ENCODE measurements at places on chromosomes 11 and 22. TPM values are rescaled to one million over a fixed set of nuclear protein-coding genes. Genes with fewer than 3 reads are reported as not detected.
A peak's percentile ranks its signal among the peaks of the same experiment; 100 is the strongest.

GRCh38 chr11:114553642-114554041 lies 6.0 kb downstream of the NXPE1 start:
- H3K27ac ChIP-seq: no peak overlapping the region
- no peaks in the 10 kb centered on the region for H3K36me3 ChIP-seq
- no peak for DNase-seq

DNA sequence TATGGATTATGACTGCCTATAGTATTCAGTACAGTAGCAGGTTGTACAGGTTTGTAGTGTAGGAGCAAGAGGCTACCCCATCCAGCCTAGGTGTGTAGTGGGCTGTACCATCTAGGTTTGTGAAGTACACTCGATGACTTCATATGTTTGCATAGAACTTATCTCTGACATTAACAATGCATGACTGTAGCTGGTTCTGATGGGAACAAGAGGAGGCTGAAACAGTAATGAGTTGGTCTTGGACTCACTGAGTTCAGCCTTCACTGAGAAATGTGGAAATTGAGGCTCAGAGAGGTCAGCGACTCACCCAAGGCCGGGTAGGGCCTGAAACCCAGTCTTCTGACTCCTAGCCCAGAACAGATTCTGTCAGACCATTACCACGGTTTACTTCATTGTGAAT lies 13.0 kb downstream of the MYO7A start:
- no peak for DNase-seq
- H3K27ac ChIP-seq: no peak overlapping the region
- H3K27me3 ChIP-seq: no peaks in the 10 kb centered on the region
- H3K36me3 ChIP-seq: no peaks in the 10 kb centered on the region

NRXN2 gene
- 41.3 TPM for total RNA-seq

DNA sequence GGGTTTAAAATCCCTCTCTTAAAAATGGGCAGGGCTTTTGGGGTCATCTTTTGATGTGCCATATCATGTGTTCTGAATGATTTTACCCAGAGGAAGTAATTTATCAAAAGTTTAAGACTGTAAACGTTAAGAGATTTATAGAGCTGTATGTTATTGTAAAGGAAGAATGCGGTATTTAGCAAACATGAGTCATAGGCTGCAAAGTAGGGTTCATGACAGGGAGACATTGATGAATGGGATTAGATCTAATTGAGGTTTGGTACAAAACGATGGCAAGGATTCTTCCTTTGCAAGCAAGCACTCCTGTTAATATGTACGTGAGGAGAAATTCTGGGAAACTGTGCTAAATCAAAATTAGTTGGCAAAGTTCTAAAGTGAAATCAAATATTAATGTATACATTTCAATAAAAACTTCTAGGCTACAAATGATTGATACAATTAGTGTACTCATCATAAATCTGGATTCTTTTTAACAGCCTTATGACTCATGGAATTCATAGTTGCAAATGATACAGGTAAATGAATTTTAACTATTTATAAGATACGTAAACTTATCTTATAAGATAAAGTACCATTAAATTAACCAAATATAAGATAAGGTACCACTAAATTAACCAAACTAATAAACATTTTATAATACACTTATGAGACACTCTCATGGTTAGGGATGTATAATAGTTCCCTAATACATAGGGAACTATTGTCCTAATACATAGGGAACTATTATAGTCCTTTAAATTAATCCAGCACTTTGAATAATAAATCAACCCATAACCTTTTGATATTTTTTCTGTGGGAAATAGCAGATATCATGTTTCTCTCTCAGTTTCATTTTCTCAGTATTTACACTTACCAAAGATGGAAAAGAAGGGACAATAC lies 58.4 kb downstream of the KIF18A start:
- no peaks in the 10 kb centered on the region for H3K4me1 ChIP-seq
- H3K27me3 ChIP-seq: no peaks in the 10 kb centered on the region
- H3K36me3 ChIP-seq: no peaks in the 10 kb centered on the region

- DNase-seq: no peak
- peaks cover 35% of the 10 kb centered on the region for H3K4me1 ChIP-seq
- H3K27ac ChIP-seq: peak overlapping the region; percentile 55
- no peak overlapping the region for H3K4me3 ChIP-seq
- no peaks in the 10 kb centered on the region for H3K36me3 ChIP-seq
Observed at GRCh38 chr11:69947793-69948255, 128.6 kb upstream of the FGF3 start.

DNA sequence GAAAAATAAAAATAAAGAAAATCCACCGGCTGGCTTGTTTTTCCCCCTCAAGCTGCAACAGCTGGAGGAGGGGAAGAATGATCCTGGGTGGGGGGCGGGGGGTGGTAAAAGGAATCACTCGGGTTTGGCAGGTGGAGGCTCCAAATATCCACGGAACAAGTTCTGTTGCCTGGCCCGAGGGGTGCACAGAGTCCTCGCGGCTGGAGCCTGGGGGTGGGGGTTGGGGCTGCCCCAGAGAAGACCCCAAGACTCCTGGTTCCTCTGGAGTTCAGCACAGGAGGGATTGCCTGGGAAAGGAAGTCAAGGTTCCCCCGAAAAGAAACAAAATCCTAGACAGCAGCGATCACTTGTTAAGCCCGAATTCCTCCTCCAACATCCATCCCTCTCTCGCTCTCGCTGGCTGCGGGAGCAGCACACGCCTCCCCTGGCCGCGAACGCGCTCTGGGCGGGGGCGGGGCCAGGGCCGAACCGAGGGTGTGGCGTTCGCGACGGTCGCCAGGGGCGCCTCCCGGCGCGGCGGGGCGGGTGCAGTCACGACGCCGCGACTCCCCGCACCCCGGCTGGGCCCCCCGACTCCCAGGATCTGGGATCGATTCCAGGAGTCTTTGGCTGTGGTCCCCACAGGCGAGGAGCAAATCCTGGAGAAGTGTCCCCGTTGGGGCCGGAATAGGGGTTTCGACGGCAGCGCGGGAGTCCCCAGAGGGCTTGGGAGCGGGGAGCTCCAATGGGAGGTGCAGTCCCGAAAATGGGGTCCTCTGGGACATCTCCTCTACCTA lies at the start of gene KCNA4:
Gene KCNA4, minus strand, starts transcription at position 443 of the 776 bp plus-strand sequence. CDS start 4,352 bp downstream, outside the sequence.
- H3K27me3 ChIP-seq: no peaks in the 10 kb centered on the region
- H3K36me3 ChIP-seq: no peaks in the 10 kb centered on the region
- H3K27ac ChIP-seq: no peak within 1 kb of the TSS
- no peaks in the 10 kb centered on the region for H3K4me1 ChIP-seq
- no peak for DNase-seq

ARAP1 gene
- 76.5 TPM for total RNA-seq

DNA sequence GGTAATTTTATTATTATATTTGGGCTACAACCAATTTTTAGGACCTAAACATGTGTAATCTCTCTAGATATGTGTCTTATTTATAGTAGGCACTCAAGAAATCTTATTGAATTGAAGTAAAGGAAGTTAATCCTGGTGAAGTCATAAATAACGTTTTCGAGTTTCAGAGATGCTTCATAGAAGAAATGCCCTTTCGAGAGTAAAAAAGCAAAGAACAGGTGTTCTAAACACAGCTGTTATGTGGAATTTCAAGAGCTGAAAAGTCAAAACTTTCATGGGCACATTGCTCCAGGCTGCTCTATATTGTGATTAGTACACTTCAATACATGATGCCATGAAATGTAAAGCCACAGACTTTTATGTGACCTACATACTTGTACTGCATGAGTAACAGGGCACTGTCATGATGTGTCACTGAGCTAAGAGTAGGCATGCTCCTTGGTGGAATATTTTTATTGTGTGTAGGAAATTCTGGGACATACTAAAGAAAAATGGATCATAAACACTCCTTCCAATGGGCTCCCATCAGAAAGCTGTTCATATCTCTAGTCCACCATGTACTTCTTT lies 7.2 kb upstream of the ELMOD1 start:
- DNase-seq: no peak
- no peaks in the 10 kb centered on the region for H3K4me1 ChIP-seq
- no peak overlapping the region for H3K27ac ChIP-seq
- no peak overlapping the region for H3K4me3 ChIP-seq

DNA sequence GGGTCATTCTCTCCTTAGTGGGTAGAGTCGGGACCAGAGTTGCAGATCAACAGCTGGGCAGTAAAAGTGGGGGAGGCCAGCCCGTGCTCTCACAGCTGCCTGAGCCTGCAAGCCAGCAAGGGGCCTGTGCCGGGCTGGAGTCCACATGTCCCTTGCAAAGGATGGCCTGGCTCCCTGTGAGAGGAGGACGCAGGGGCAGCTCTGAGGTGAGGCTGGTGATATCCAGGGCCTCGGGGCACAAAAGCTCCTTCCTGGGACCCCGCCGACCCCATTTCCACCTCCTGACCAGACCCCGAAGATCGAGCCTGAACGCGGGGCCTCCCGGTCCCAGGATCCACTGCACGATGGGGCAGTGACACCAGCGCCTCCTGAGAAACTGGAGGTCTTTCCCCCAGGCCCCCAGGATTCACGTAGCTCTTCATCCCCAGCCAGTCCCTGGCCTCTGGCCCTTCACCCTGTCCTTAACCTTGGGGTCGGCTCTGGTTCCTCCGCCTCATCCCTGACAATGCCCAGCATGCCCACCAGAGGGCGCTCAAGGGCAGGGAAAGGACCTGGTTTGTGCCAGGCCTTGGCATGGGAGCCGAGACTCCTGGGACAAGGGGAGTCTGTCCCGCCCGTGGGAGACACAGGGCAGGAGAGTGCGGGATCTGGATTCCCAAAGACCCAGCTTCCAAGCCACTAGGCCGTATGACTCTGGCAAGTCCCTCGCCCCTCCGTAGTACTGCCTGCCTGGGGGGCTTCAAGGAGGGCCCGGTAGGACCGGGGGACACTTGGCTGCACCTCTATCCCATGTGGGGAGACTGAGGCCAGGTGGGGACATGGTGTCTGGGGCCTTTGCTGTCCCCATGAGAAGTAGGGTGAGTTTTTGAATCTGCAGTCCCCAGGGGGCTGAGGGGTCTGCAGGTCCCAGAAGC lies 17.8 kb upstream of the WNT7B start:
- no peaks in the 10 kb centered on the region for H3K36me3 ChIP-seq
- peaks cover 46% of the 10 kb centered on the region for H3K4me1 ChIP-seq
- H3K27me3 ChIP-seq: no peaks in the 10 kb centered on the region
- H3K27ac ChIP-seq: no peak overlapping the region
- no peak overlapping the region for H3K4me3 ChIP-seq

MMP26 gene
- not detected for total RNA-seq

DSCAML1 gene
- 0.21 TPM for total RNA-seq

GRCh38 chr11:7672960-7673723 lies at the start of gene CYB5R2:
Gene CYB5R2 (minus strand): TSS chr11:7673500. CDS start chr11:7672825, 675 bp downstream.
- H3K4me1 ChIP-seq: peaks cover 20% of the 10 kb centered on the region
- peak within 1 kb of the TSS; percentile 64 for H3K27ac ChIP-seq
- DNase-seq: peak; percentile 45
- H3K4me3 ChIP-seq: peak within 1 kb of the TSS; percentile 90

DNA sequence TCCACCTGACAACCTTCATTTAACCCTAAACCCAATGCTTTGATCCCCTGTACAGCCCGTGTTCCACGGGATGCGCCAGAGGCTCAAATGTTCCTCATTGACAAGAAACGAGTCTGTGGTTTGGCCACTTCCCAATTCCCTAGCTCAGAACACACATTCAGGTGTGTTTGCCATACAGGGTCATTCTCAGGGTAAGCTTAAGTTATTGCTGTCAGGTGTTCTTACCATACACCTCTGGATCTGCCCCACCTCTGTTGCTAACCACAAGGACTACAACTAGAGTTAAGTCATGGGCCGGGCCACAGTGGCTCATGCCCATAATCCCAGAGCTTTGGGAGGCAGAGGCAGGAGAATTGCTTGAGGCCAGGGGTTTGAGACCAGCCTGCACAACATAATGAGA lies 45.6 kb upstream of the POLD3 start:
- H3K27ac ChIP-seq: no peak overlapping the region
- no peak overlapping the region for H3K4me3 ChIP-seq
- no peaks in the 10 kb centered on the region for H3K27me3 ChIP-seq
- DNase-seq: no peak
- H3K4me1 ChIP-seq: no peaks in the 10 kb centered on the region

GRCh38 chr11:112279901-112280267 lies 19.2 kb upstream of the PLET1 start:
- H3K27me3 ChIP-seq: no peaks in the 10 kb centered on the region
- H3K4me3 ChIP-seq: peak overlapping the region; percentile 84
- no peak for DNase-seq
- no peaks in the 10 kb centered on the region for H3K36me3 ChIP-seq

DNA sequence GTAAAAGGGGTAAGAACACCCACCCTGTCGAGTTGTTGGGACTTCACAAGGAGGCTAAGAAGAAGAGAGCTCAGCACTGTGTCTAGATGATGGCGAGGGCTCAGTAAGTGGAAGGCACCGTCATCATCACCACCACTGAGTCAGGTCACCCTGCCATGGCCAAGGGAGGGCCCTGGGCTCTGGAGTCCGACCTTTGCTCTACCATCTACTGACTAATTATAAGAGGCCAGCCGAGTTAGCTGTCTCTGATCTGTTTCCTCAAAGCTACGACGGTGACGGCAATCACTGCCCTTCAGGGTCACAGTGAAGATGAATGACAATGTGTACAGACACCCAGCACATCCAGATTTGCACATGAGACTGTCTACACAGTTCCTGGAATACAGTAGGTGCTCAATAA lies 29.3 kb downstream of the KIAA0930 start:
- DNase-seq: no peak
- no peaks in the 10 kb centered on the region for H3K36me3 ChIP-seq
- peaks cover 62% of the 10 kb centered on the region for H3K4me1 ChIP-seq
- H3K4me3 ChIP-seq: peak overlapping the region; percentile 78
- no peaks in the 10 kb centered on the region for H3K27me3 ChIP-seq

DNA sequence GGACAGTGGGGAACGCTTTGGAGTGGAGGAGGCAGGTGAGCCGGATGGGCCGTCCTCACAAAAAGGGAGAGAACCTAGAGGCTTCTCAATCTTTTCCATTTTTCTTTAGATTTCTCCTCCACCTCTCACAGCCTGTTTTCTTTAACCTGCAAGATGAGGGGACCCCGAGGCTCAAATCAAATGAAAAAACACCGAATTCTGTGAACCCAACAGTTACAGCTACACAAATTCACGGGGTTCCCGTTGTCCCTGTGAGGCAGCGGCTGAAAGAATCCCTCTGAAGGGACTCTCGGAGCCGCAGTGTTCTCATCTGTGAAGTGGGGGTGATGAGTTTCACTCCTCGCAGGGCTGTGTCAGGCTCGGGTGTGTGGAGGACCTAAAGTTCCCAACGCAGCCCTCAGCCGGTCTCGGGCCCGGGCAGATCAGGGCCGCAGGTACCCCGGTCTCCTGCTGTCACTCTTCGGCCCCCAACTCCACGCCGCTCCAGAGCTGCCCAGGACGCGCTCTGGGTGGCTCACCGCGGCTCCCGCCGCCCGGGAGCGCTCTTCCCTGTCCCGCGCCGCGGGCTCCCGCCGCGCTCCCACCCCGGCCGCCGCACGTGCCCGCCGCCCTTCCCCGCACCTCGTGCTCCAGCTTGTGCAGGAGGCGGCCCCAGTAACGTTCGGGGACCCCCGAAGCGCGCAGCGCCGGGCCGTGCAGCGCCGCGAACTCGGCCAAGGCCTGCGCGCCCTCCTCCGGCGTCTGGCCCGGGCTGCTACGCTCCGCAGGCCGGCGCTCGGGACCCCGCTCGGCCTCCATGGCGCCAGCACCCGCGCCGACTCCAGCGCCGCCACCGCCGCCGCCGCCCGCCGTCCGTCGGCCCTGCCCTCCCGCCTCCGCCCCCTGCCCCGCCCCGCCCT lies at the start of gene TTLL12:
Gene TTLL12, minus strand, starts transcription at position 863 of the 899 bp plus-strand sequence. Its CDS starts 65 bp downstream, at position 798.
- peak within 1 kb of the TSS; percentile 91 for H3K27ac ChIP-seq
- no peak for DNase-seq
- H3K4me3 ChIP-seq: peak within 1 kb of the TSS; percentile 88
- peaks cover 19% of the 10 kb centered on the region for H3K4me1 ChIP-seq
- H3K27me3 ChIP-seq: no peaks in the 10 kb centered on the region
- no peaks in the 10 kb centered on the region for H3K36me3 ChIP-seq

Measured in thoracic aorta (tissue), 2 donors.